A549 treated with CpdA at 1 μM for 4 hours (cell line): ENCODE measurements at places on chromosomes 1 and 21. TPM values are rescaled to one million over a fixed set of nuclear protein-coding genes. Genes with fewer than 3 reads are reported as not detected.

Gene S100B
- total RNA-seq = not detected in 5 replicates

Gene ETNK2
- total RNA-seq = 3.0 to 4.1 TPM (median 3.4 TPM) in 5 replicates

Gene NHLH1
- 0.10 to 0.78 TPM (median 0.48 TPM) in 5 replicates for total RNA-seq

Gene ATF3
- total RNA-seq = 24.2 to 40.7 TPM (median 32.7 TPM) in 5 replicates

Gene TMEM269
- total RNA-seq = 0.07 to 0.40 TPM (median 0.10 TPM) in 4 of 5 replicates, not detected in the other

Gene ATP1A4
- not detected in 5 replicates for total RNA-seq

Gene FCRL1
- not detected in 5 replicates for total RNA-seq

Gene LAMC2
- total RNA-seq = 25.3 to 36.8 TPM (median 29.1 TPM) in 5 replicates

Gene GJB4
- total RNA-seq = 0.07 to 0.15 TPM (median 0.12 TPM) in 4 of 5 replicates, not detected in the other

Gene CRB1
- total RNA-seq = not detected in 5 replicates

Gene WNT3A
- 0.02 to 0.06 TPM (median 0.05 TPM) in 3 of 5 replicates, not detected in the others for total RNA-seq

Gene PALMD
- 0.38 to 0.71 TPM (median 0.49 TPM) in 5 replicates for total RNA-seq

Gene CSMD2
- 0.01 TPM in 1 of 5 replicates, not detected in the others for total RNA-seq

Gene PPFIA4
- total RNA-seq = 0.25 to 1.1 TPM (median 0.34 TPM) in 5 replicates

Gene FAAH
- total RNA-seq = 0.81 to 2.6 TPM (median 0.83 TPM) in 5 replicates

Gene FAM78B
- total RNA-seq = 0.08 to 0.46 TPM (median 0.32 TPM) in 5 replicates

Gene HCRTR1
- 0.07 to 0.08 TPM in 2 of 5 replicates, not detected in the others for total RNA-seq

Gene SNX7
- 23.0 to 41.6 TPM (median 24.7 TPM) in 5 replicates for total RNA-seq

Gene CPT2
- 7.6 to 10.0 TPM (median 8.9 TPM) in 5 replicates for total RNA-seq
